Uterus (tissue), 4 donors: ENCODE measurements at places on chromosomes 2 and 18. TPM values are rescaled to one million over a fixed set of nuclear protein-coding genes. Genes with fewer than 3 reads are reported as not detected.

Gene SERPINB8
- 10.3 TPM for total RNA-seq

Gene POTEJ
- 0.21 TPM for total RNA-seq

Gene ARMC9
- 47.6 TPM for total RNA-seq

Gene HTRA2
- 28.4 TPM for total RNA-seq

Gene STARD6
- not detected for total RNA-seq

Gene GPR17
- total RNA-seq, result not detected

Gene RBKS
- 2.6 TPM for total RNA-seq

Gene EMX1
- total RNA-seq, result not detected

Gene ZNF892
- total RNA-seq, result 10.3 TPM

Gene SETBP1
- total RNA-seq, result 16.8 TPM

Gene REG3A
- total RNA-seq, result not detected

Gene CNRIP1
- 40.6 TPM for total RNA-seq

Gene SLC5A7
- total RNA-seq, result not detected

Gene BMP10
- total RNA-seq, result not detected

Gene CDK15
- total RNA-seq, result not detected

Gene ASAP2
- 30.3 TPM for total RNA-seq

Gene KLF11
- total RNA-seq, result 23.4 TPM

Gene CFAP65
- 1.2 TPM for total RNA-seq

Gene BOLA3
- 54.4 TPM for total RNA-seq

Gene PLA2R1
- total RNA-seq, result 24.5 TPM

Gene ZBTB7C
- total RNA-seq, result 5.6 TPM

Gene PLB1
- 6.6 TPM for total RNA-seq

Gene PRSS56
- total RNA-seq, result not detected

Gene VWA3B
- total RNA-seq, result not detected

Gene AQP12B
- not detected for total RNA-seq

Gene HMSD
- 0.28 TPM for total RNA-seq

Gene TAF4B
- 16.1 TPM for total RNA-seq

Gene MPV17
- total RNA-seq, result 56.2 TPM

Gene IL36G
- total RNA-seq, result not detected

Gene TRIM54
- 5.0 TPM for total RNA-seq

Gene FAM124B
- total RNA-seq, result 7.9 TPM

Gene INPP5D
- 15.4 TPM for total RNA-seq

Gene ERICH2
- total RNA-seq, result not detected

Gene DUSP2
- total RNA-seq, result 33.3 TPM

Gene LAMA3
- 55.3 TPM for total RNA-seq

Gene KCNJ13
- total RNA-seq, result not detected

Gene PRADC1
- 11.3 TPM for total RNA-seq

Gene CREG2
- total RNA-seq, result not detected

Gene ABHD3
- 9.4 TPM for total RNA-seq

Gene OR6B2
- total RNA-seq, result not detected

Gene UBE2E3
- total RNA-seq, result 29.2 TPM

Gene PTPRN
- 0.21 TPM for total RNA-seq

Gene LYG2
- total RNA-seq, result not detected

Gene RPE
- 110 TPM for total RNA-seq

Gene ALPG
- not detected for total RNA-seq

Gene C2orf78
- not detected for total RNA-seq

Gene ADAM23
- 3.6 TPM for total RNA-seq

Gene ZRANB3
- 24.3 TPM for total RNA-seq

Gene SCN2A
- 0.88 TPM for total RNA-seq
